ENCODE measurements at places on chromosomes 6 and 20. TPM values are rescaled to one million over a fixed set of nuclear protein-coding genes. Genes with fewer than 3 reads are reported as not detected.

The THBS2 gene
- 1.0 TPM for polyA plus RNA-seq

The SPO11 gene
- not detected for polyA plus RNA-seq

The NKX2-4 gene
- polyA plus RNA-seq, result not detected

The RGS17 gene
- 44.9 TPM for polyA plus RNA-seq

The OR2H1 gene
- polyA plus RNA-seq, result not detected

The DLK2 gene
- 19.8 TPM for polyA plus RNA-seq

The PRDM13 gene
- polyA plus RNA-seq, result not detected

The SPATS1 gene
- polyA plus RNA-seq, result not detected

The CYP21A2 gene
- 1.9 TPM for polyA plus RNA-seq

The HDGFL1 gene
- not detected for polyA plus RNA-seq

The XPO5 gene
- polyA plus RNA-seq, result 36.0 TPM

The FYN gene
- 306 TPM for polyA plus RNA-seq

The THEMIS gene
- 0.22 TPM for polyA plus RNA-seq

The PTCRA gene
- polyA plus RNA-seq, result not detected

The EDN3 gene
- polyA plus RNA-seq, result not detected

The GLO1 gene
- 94.8 TPM for polyA plus RNA-seq

The C6orf132 gene
- not detected for polyA plus RNA-seq

The VTA1 gene
- polyA plus RNA-seq, result 136 TPM

The SGK2 gene
- polyA plus RNA-seq, result 0.81 TPM

The ANGPT4 gene
- not detected for polyA plus RNA-seq

The LRRC1 gene
- 19.4 TPM for polyA plus RNA-seq

The MAP3K7 gene
- 66.1 TPM for polyA plus RNA-seq
